Left hindlimb (tissue), 1 donor: ENCODE measurements at places on chromosomes 3 and 15.
A peak's percentile ranks its signal among the peaks of the same experiment; 100 is the strongest.

GRCh38 chr3:46979958-46980497 is 562 bp downstream of the NBEAL2 start:
- DNase-seq = peak; percentile 40

- DNase-seq = no peak
Observed at GRCh38 chr3:124686028-124686670, 44.1 kb upstream of the UMPS start.

GRCh38 chr3:10262027-10262426 is 13.8 kb downstream of the TATDN2 start:
- DNase-seq = no peak

- DNase-seq = no peak
Observed at GRCh38 chr15:72463702-72464101, 10.4 kb upstream of the ARIH1 start.

DNA sequence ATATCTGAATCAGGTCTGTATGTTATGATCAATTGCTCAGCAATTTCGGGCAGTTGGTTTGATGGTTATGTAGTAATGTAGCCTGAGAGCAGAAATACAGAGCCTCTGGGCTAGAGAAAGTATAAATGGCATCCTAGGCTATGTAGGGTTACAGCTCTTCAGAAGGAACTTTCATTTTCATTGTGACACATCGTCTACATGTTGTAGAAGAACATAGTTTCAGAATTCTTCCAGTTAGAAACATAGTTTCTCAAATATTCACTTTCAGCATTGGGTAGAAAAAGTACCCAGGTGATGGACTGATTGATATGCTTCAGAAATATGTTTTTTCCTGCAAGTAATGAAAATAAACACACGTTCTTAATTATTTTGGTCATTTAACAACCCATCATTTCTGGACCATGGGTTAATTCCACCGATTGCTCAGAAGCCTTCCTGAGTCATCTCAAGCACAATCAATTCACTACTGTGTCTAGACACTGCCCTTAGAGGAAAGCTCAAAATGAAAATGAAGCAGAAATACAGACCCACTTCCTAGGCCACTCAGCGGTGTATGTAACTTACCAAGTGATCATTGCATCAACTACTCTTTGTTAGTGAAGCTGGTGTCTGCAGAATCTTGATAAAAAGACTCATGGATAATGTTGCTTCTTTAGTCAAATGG is 88.8 kb upstream of the TSEN2 start:
- DNase-seq = no peak

DNA sequence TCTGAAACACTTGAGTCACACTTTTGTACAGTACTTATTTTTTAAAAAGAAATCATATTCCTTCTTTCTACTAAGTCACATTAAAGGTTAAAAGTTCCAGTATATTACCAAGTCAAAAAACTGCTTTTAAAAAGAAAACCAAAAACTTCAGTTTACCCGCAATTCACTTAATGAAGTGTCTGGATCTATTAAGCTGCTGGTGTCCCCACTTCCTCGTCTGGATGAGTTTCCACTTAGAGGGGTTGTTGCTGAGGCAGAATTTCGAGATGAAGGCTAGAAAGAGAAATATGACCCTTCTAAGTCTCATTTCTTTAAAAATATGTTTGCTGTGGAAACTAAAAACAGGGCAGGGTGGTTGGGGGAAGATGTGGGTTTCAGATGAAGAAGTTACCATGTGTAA is 79.7 kb downstream of the LRRFIP2 start:
- DNase-seq = no peak

- DNase-seq = no peak
Observed at GRCh38 chr3:12155828-12156227, 2.9 kb downstream of the TIMP4 start.

DNA sequence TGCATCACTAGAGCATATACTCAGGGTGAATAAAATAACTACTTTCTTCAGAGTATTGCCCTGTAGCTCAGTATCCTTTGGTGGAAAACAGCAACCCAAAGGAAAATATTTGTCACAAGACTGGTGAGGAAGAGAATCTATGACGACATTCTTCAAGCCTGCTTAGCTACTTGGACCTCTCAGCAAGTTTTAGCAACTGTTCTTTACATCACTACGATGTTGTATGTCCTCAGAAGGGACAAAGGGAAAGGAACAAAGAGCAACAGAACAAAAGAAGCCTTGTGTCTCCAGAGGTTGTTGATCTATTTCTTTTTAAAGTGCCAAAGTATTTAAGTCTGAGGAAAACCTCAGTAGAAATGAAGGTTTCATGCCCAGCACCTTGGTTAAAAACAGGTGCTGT is 746.7 kb downstream of the NAALADL2 start:
- no peak for DNase-seq

GRCh38 chr3:138300647-138301046 is 29.0 kb downstream of the NME9 start:
- DNase-seq = no peak

DNA sequence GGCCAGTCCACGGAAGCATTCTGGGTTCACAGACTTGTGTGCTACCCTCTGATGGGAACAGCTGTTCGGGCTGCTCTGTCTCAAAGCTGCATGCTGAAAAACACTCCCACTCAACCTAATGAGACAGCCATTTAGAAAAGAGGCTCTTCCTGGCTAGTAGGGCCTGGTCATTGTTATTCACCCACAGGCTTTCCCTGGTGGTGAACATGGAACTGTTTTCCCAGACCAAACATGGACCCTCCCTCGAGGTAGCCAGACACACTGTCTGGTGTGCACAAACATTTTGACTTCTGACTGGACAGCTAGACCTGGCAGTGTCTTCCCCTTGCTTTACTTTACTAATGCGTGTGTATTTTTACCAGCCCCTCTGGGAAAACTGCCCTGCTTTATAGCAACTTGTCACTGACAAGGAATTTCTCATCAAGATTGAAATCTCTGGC is 39.0 kb downstream of the MECOM start:
- no peak for DNase-seq
